Activated CD4-positive, alpha-beta memory T cell treated with anti-CD3 and anti-CD28 coated beads, Interleukin-2, amount 10 ng/mL, durations not matched to agents 7 days and 5 days (primary cell): ENCODE measurements at places on chromosomes 16 and 17.

DNA sequence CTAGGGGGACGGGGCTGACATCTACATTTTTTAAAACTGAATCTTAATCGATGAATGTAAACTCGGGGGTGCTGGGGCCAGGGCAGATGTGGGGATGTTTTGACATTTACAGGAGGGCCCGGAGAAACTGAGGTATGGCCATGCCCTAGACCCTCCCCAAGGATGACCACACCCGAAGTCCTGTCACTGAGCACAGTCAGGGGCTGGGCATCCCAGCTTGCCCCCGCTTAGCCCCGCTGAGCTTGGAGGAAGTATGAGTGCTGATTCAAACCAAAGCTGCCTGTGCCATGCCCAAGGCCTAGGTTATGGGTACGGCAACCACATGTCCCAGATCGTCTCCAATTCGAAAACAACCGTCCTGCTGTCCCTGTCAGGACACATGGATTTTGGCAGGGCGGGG lies 21.4 kb downstream of the ADAM11 start:
- DNase-seq, result no peak

DNA sequence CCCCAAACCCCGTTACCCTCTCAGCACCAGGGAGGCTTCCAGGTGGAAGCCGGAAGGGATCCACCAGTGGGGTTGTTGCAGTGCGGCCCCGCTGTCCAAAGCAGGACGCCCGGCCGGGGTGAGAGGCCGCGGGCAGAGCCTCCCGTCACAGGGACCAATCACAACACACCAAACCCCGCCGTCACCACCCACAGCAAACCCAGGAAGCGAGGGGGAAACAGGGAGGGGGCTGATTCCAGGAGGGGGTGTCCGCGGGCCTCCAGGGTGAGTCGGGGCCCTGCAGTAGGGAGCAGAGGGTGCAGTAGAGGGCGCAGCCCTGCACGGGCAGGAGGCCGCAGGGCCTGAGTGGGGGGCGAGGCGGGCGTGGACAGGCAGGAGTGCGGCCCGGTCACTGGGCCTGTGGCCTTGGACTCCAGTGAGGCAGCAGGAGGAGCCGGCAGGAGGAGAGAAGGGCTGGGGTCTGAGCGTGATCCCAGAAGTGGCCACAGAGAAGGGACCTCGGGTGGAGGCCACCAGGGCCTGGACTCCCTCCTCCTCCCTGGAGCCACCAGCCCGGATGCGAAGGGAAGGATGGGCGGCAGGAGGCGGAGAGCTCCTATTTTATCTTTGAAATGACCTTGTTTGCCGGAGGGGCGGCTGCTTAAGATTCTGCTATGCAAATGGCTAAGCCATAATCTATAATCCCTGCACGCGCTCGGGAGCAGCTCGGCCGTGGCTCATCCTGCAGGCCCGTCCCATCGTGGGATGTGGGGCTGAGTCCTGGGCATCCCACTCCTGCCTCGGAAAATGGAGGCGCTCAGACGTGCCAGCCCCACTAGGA lies 41.5 kb downstream of the ZFPM1 start:
- no peak for DNase-seq

DNA sequence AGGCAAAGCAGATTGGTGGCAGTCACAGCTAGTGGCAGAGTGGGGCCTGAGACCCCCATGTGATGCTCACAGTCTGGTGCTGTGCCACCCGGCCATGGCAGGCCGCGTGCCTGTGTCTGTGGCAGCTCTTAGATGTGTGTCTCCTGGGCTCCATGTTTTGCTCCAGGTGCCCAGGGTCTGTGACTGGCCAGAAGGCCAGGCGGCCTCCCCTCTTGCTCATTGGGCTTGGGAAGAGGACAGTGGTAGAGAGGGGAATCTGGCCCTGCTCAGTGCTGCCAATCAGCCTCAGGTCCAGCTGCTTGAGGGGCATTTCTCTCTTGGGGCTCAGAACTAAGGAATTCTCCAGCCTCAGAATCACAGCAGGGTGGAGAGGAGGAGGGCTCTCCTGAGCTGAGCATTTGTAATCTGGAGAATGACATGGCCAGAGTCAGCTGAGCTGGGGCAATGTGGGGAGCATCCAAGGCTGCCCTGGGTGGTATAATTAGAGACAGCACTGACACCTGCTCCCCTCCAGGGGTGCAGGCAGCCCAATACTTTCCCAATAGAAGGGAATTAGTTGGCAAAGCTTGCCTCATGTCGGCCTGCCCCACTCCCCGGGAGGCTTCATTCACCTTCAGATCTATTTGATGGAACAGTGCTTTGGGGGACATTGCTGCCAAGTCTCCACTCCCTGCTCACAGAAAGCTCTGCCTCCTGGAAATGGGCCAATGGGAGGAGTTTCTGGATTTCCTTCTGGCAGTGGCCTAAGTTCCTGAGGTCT lies 2.7 kb upstream of the LASP1NB start:
- DNase-seq, result peak; percentile 15

DNA sequence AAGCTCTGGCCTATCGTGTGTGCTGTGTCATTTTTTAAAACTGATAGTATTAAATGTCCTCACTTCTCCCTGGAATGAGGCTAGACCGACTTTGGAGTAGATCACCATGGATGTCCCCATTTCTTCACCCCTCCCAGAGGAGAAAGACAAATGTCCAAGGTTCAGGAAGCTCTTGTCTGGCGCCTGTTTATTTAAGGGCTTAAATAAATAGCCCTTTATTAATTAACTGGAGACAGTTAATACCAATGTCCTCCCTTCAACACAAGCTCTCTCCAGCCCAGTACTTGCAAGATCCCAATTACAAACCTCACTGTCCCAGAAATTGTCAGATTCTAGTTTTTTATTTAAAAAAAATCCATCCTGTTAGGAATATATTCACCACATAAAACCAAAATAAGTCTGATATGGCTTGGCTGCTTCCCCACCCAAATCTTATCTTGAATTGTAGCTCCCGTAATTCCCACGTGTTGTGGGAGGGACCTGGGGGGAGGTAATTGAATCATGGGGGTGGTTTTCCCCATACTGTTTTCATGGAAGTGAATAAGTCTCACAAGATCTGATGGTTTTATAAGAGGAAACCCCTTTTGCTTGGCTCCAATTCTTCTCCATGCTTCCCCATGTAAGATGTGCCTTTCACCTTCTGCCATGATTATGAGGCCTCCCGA lies 344.4 kb downstream of the SHISA9 start:
- no peak for DNase-seq

- DNase-seq, result no peak
These were observed 83.0 kb downstream of the N4BP1 start for GRCh38 chr16:48526958-48527331.

- no peak for DNase-seq
These were observed 8.8 kb downstream of the JUP start for GRCh38 chr17:41777574-41778188.

- peak; percentile 50 for DNase-seq
These were observed 13.7 kb downstream of the N4BP1 start for GRCh38 chr16:48596326-48596725.

GRCh38 chr16:81544261-81544660 lies 99.7 kb downstream of the CMIP start:
- no peak for DNase-seq

DNA sequence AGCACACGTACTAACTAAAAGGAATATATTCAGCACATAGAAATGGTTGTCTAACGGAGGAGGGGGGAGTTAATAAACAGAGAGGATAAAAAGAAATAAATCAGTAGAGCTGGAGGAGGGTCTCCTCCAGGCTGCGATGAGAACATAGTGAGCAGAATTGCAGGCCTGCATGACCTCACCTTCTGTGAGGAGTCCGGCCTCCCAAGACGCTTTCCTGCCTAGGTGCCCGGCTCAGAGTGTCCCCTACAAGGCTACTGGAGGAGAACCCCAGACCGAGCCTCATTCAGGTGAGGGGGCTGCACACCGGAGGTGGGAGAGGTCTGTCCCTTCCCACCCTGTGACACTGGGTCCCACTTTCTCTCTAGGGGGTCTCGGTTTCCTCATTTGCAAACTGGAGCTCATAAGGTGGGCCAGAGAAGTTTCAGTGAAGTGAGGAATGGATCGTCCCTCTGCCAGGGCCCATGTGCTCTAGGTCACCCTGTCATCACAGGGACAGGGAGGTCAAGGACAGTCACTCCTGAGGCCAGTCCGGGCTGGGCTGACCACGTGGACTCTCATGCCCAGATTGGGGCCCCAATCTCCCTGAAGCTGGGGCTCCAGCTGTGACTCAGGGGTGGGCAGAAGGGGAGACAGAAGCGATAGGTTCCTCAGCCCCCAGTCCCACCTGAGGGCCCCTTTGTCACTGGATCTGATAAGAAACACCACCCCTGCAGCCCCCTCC lies 3.3 kb upstream of the HBM start:
- no peak for DNase-seq

DNA sequence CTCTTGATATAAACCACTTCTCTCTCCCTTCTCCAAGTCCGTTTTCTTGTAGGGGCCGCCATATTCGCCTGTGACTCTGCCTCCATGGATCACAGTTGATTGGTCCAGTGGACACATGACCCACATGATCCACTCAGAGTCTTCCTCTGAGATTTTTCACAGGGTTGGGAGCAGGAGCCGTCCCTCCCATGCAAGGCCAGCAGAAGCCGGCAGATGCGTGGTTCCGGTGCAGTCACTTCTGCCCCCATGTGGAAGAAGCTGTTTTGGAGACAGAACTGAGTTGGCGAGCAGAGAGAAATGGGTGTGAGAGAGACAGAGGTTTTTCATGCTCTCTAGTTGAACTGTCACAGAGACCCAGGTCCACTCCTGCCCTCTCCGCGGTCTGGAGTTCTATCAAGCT lies 83.3 kb downstream of the C16orf95 start:
- DNase-seq, result no peak

DNA sequence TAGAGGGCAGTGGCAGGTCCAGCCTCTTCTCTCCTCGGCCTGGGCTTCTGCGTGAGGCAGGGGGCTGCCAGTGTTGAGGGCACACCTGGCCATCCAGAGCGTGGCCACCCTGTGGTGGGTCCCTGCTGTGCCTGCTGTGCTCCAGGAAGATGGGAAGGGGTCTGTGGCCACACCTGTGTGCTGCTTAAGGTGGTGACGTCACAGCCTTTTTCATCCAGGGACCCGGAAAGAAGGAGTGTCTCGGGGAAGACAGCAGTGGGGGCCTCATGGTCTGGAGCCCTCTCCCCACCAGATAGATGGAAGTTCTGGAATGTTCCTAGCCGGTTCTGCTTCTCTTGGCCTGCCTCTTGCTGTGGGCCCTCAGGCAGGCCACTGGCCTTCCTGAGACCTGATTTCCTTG lies 36.5 kb downstream of the ACTG1 start:
- DNase-seq, result no peak

DNA sequence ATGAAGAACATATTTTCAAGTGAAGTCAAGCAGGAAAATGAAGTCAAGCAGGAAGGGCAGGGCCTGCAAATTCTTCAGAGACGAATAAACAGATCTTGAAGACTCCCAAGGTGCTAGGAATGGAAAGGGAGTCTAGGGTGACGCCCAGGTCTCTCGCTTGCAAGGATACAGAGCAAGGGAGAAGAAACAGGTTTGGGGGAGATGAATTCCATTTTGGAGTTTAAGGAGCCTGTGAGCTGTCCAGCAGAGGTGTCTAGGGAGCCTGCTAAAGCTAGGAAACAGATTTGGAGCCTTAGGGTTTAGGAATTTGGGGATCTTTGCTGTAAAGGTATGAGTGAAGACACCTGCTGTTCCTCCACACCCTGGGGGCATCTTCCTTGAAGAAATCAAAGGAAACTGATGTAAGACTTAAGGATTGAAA lies 2.0 kb upstream of the UNKL start:
- no peak for DNase-seq

DNA sequence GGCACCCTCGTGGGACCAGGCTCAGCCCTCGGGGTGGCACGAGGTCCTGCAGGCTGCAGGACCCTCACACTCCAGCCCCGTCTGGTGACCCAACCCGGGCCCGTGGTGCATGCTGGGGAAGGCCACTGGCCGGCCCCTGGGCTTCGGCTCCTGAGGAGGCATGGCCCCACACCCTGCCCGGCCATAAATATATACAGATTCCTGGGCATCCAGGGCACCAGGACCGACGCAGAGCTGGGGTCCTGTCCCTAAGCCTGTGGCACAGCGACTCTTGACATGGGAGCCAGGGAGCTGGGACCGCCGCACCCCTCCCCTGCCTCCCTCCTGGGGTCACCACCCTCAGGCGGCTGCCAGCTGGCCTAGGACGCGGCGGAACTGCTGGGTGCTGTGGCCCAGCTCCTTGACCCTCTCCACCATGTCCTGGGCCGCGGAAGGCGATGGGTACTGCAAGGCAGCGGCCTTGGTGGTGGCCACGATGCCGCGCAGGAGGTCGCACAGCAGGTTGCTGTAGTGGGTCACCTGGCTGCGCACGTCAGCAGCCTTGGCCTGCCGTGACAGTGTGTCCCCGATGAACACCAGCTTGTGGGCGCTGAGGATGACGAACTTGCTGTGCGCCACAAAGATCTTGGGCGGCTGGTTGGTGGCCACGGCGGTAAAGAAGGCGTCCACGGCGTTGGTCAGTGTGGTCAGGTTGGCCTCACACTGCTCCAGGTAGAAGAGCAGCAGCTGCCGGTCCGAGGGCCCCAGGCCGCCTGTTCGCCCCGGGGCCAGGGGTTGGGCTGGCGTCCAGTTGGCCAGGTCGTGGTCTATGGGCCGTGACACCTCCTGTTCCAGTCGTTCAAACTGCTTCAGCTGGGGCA lies 10.6 kb downstream of the CTRB1 start:
- no peak for DNase-seq

DNA sequence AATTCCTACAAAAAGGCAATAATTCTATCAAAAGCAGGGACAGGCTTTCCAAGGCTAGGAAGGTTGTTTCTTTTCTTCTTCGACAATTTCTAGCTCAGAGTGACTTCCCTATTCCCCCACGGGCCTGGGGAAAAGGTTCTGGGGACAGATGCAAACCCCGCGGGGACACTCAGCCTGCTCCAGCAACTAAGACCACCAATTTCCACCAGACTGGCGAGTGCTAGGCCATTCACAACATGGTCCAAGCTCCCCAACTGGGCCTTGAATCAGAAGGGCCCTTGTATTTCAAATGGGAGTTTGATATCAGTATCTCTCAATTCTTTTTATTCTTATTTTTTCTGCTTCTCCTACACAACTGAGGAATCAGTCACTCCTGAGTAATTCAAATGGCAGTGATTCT lies 86.7 kb downstream of the USP31 start:
- DNase-seq, result no peak
